ENCODE measurements at places on chromosomes 4 and X.

DNA sequence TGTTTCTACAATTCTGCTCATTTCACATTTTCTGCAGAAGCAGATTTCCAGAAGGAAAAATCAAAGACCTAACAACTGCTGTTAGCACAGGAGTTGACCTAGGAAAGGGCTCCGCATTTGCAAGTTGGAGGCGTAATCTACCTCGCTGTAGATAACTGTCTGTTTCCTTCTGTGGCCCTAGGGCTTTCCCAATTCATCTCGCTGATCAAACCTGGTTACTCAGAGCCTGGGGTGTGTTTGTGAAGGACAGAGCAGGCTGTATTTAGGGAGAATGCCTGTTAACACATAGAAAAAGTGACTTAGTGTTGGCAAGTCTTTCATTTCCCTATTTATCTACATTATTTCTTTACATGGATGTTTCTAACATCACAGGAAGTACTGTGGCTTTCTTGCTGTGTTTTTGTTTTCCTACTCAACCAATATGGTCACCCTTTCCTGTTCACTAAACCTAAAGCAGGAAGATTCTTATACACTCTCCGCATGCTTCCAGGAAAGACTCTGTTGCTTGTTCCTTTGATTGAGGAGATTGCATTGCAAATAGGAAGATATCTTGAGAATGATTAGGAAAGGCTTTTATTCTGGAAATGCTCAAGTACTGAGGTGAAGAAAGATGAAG is 40.5 kb downstream of the AGA start:
- no peak for DNase-seq

- no peak for DNase-seq
These were observed 64.6 kb upstream of the TAPT1 start for GRCh38 chr4:16290681-16291420.

DNA sequence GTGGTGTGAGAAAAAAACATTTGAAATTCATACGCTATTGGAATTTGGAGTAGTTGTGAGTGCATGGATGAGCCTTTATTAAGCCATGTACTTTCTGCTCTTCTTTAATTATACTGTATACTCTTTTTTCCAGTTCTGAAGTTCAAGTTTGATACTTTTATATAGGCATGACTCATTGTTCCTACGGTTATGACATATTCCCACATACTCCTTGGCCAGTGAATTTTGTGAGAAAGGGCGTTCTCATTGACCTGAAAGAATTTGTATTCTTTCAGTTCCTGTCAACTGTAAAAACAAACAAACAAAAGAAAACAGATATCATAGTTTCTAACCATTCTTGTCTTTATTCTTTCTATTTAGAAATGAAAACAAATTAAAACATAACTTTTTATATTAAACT is 407.3 kb downstream of the MAPK10 start:
- peak; percentile 73 for DNase-seq

- peak; percentile 82 for DNase-seq
These were observed 2.9 kb upstream of the FAT1 start for GRCh38 chr4:186726426-186727168.

GRCh38 chr4:124265701-124266100 is 446.8 kb downstream of the ANKRD50 start:
- DNase-seq, result no peak

DNA sequence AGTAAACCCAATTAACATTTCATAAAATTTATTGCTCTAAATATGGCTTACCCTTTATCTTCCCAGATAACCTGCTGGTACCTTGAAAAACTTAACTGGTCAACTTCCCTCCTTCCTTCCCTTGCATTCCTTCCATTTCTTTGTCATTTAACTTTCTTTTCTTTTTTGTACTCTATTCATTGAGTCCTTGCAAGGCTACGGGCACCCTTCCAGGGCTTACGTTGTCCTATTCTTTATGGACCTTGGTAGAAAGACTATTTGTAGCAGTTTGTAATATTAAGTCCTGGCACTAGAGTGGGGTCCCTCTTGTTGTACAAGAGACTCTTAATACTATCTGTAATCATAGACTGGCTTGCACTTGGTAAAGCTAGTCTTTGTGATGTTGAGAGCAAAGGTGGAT is 8.0 kb upstream of the GATB start:
- DNase-seq, result no peak

GRCh38 chrX:88944661-88945060 is 197.6 kb downstream of the CPXCR1 start:
- DNase-seq, result no peak

GRCh38 chr4:22500128-22500611 is 15.7 kb downstream of the ADGRA3 start:
- DNase-seq, result no peak

DNA sequence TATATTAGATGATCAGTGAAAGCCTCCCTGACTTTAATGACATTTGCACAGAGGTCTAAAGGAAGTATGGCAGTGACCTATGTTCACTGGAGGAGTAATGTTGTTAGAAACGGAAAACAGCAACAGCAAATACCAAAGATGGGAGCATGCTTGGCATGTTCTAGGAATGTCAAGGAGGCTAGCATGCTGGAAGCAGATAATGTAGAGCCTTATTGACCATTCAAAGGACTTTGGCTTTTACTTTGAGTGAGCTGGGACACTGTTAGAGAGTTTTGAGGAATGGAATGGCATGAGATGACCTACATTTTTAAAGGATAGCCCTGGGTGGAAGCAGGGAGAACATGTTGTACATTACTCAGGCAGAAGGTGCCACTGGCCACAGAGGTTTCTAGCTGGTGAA is 6.0 kb downstream of the RPA4 start:
- DNase-seq, result peak; percentile 0

DNA sequence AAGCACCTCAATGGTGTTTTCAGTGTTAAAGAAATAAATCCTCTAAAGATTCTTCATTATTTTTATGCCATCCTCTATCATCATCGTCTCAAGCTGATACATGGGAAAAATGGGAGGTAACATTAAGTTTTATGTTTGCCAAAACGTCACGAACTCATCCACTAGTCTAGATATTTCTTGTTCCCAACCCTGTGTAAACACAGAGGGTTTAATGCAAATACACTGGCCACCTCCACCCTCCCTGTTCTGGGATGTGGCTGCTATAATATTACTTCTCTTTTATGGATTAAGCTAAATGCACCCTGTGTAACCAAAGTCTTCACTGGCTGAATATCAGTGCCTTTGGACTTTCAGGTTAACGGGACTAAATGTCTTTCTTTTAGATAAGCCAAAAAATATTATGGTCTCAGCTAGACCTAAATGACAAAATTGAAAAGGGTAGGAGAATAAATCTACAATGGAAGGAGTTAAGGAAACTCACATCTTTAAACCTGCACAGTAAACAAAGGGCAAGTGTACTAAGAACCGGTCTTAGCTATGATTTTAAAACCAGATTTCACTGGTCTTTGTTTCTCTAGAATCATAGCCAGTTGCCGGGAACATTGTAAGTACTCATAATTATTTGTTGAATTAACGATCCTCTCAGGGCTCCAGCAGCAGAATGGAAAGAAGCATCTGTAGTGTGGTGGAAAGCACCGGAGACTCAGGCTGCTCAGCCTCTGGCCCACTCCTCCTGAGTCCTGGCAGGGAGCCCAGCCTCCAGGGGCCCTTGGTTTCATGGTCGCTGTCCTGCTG is 103.5 kb upstream of the NOCT start:
- no peak for DNase-seq

DNA sequence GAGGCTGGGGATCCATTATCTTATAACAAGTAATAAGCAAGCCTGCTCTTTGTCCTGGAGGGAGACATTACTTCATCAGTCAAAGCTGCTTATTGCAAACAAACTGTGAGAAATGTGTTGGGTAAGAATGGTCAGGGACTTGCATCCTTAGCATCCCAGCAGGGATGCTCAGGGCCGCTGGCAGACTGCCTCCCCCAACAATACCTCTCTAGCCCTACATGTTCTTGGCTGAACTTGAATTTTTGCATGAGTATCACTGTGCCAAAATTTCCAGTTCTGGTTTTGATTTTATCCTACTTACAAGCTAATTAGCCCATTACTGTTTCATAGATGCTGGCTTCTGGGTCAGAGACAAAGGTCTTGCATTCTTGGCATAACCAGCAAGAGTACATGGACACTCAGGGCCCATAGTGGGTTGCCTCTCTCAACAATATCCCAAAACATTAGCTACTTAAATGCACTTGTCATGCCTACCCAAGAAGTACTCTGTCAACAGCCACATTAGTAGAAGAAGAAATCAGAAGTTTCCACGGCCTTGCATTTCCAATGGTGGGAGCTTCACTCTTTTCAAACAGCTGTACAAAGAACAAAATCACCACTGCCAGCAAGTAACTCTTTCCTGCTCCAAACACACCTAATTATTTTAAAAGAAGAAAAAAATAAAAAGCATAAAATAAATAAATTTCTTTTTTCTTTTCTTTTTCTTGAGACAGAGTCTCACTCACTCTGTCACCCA is 41.9 kb upstream of the NEUROG2 start:
- DNase-seq, result peak; percentile 74

- DNase-seq, result no peak
These were observed 2.2 kb downstream of the N4BP2 start for GRCh38 chr4:40058854-40059253.

DNA sequence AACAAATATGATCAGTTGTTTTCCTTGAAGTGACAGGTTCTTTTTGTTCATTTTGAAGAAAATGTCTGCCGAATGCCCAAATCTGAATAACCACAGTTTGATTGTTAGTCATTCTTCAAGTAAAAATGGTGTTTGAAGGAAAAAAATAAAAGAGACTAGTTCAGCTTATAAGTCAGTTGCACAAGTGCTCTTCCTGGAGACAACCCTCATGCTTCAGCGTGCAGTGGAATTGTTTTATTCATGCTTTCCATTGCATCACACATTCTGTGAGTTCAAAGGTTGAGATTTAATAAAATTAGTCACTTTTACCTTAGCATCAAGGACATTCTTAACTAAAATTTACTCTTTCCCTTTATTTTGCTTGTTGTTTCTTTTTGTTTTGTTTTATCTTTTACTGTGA is 404.9 kb downstream of the ZNF674 start:
- DNase-seq, result peak; percentile 29

GRCh38 chr4:108881190-108881589 is 118.3 kb upstream of the ETNPPL start:
- no peak for DNase-seq

DNA sequence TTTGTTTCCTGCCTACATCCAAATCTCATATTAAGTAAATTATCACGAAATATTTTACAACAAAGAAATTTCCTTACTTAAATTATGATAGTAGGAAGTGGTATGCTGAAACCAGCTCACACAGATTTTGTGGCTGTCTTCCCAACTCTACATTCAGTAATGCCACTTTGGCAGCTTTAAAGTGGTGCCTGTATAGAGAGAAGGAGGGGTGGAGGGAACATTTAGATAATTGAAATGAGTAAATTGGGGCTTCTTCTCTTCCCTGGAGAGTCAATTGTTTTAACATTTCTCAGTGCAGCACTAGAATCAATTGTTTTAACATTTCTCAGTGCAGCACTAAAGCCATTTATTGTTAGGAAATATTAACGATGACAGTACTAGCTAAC is 1323.1 kb downstream of the PCDH7 start:
- DNase-seq, result no peak

DNA sequence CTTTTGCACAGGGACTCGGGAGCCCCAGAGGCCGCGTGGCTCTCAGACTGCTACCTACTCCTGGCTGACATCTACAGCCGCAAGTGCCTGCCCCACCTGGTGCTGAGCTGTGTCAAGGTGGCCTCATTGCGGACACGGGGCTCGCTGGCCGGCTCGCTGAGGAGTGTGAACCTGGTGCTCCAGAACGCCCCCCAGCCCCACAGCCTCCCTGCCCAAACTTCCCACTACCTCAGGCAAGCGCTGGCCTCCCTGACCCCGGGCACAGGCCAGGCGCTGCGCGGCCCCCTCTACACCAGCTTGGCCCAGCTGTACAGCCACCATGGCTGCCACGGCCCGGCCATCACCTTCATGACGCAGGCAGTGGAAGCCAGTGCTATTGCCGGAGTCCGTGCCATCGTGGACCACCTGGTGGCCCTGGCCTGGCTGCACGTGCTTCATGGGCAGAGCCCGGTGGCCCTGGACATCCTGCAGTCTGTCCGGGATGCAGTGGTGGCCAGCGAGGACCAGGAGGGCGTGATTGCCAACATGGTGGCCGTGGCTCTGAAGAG is 28.8 kb downstream of the SH3TC1 start:
- DNase-seq, result no peak

DNA sequence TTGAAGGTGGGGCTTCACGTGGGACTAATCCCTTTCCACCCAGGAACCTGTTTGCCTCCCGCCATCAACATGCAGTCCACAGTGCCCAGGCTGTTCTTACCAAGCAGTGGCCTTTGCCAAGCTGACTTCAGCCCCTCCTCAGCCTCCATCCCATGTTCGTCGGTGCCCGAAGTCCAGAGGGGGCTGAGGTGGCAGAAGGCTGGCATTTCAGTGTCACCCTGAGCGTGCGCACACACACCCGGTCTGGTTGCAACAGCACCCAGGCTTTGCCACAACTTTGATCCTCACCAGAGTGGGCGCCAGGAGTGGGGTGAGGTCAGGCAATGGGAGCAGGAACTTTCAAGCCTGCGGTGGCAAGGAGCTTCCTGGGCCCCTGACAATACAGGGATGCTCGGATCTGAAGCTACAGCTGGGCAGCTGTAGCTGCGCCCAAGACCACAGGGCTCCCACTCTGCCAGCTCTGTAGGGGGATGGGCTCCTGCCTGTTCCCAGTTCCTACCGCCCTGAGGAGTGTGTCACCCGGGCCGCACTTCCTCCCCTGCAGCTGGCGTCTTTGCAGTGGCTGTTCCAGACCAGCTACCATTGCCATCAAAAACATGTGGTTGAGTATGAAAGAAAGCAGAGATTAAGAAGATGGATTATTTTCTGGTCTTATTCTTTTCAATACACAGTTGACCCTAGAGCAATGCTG is 428.0 kb downstream of the EPHA5 start:
- no peak for DNase-seq

GRCh38 chrX:78104447-78105176 is 564 bp downstream of the PGK1 start:
- peak; percentile 69 for DNase-seq

GRCh38 chrX:16628946-16629595 is 20.9 kb upstream of the S100G start:
- DNase-seq, result no peak

- no peak for DNase-seq
These were observed 44.5 kb downstream of the SEPTIN11 start for GRCh38 chr4:76993787-76994641.

DNA sequence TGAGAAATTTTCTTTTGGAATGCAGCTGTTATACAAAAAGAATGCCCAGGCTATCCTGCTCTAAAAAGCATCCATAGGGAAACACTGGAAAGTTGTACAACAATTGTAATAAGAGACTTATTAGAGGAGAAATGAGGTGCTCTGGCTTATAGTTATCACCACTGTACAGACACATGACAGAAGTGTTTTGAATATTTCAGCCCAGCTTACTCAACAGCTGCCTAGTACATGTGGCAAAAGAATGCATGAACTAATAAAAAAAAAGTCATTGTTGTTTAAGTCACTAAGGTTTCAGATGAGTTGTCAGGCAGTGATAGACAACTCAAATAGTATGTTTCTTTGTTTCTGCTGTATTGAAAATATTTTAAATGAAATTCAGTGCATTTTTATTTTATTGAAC is 307.7 kb downstream of the GPM6A start:
- DNase-seq, result no peak

DNA sequence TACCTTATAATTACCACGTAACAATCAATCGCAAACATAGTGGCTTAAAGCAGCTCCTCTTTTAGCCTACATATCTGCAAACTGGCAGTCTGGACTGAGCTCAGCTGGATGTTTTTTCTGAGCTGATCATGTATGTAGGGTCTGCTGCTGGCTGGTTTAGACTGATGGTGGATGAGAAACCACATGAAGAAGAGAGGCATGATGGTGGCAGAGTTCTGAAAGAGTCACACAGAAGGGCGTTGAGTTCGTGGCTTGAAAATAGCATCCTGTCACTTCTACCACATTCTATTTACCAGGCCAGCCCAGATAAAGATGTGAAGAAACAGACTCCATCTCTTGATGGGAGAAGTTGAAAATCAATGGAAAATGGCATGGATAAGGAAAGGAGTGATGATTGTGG is 151.3 kb downstream of the SNCA start:
- DNase-seq, result no peak
